ENCODE measurements at places on chromosomes 6 and 20.

GRCh38 chr6:95784019-95784418 is 206.7 kb downstream of the MANEA start:
- DNase-seq, result no peak

DNA sequence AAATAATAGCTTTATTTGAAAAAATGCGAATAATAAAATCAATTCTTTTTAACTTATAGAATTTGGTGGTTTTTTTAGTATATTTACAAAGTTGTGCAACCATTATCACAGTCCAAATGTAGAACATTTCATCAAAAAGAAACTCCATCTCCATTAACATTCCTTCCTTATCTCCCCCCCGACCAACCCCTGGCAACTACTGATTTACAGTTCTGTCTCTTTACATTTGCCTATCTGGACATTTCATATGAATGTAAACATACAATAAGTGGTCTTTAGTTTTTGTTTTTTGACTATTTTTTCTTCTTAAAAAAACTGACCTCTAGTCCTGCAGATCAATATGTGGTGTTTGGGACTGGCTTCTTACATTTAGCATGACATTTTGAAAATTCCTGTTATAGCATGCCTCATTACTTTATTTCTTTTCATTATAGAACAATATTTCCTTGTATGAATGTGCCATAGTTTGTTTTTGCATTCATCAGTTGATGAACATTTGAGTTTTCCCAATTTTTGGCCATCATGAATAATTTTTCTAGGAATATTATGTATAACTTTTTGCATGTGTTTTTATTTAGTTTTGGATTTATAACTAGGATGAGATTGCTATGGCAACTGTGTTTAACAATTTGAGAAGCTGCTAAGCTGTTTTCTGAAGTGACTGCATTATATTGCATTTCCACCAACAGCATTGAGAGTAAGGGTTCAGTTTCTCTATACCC is 344.7 kb downstream of the NKAIN2 start:
- no peak for DNase-seq

DNA sequence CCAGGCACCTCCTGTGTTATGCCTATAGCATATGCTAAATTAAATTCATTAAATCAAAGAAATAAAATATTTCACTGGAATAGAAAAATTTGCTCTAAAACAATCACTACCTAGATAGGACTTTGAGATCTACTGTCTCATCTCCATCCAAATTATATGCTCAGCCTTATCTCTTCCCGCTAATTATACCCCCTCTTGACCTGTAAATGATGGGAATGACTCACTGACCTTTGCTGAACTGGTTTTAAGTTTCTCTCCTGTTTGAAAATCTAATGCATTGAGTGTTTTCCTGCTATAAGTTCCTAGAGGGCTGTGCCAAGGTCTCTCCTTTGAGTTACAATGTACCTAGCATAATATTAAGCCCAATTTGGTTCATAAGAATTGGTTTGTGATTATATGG is 110.1 kb downstream of the BMP2 start:
- no peak for DNase-seq

DNA sequence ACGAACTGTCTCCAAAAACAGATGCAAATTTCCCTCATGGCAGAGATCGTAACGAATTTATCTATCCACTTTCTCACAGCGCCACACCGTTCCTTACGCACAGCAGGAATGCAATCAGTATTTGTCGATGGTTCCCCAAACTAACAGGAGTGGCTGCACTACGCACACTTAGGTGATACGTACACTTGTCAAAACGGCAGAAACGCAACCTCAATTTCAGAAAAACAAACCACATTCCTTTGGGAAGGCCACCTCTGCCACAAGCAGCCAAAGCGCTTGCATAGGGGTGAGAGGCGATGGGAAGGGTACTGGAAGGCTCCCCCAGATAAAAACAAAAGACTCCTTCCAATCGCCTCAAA is 638 bp downstream of the MDN1 start:
- DNase-seq, result no peak

GRCh38 chr6:167937948-167938911 is 59.2 kb upstream of the KIF25 start:
- no peak for DNase-seq

- peak; percentile 15 for DNase-seq
Observed at GRCh38 chr6:36386495-36387439, 702 bp downstream of the ETV7 start.

DNA sequence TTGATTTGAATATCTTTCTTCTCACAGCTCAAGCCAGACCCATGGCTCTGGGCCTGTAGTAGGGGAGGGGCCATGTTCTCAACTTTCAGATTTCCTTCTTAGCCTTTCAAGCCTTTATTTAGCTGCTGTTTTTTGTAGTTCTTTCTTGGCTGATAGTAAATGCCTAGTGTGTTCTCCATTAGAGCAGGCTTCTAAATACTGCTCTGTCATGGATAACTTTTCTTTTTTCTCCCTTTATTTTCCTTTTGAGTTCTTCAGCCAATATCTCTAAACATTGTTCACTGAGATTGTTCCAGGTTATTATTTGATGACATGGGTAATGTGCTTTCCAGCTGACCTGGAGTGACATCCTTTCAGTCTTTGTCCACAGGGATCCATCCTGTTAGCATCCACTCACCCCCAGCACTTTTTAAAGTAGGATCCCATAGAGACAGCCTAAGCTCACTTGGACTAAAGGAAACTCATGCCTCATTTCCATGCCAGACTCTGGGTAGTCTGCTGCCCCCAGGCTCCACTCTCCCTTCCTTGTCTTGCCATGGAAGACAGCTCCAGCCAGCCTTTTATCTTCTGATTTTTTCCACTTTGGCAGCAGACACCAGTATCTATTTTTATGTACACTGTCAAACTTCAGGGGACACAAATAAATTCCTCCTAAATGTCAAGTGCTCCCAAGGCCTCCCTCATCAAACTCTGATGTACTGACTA is 645.6 kb downstream of the RNF144B start:
- DNase-seq, result no peak

DNA sequence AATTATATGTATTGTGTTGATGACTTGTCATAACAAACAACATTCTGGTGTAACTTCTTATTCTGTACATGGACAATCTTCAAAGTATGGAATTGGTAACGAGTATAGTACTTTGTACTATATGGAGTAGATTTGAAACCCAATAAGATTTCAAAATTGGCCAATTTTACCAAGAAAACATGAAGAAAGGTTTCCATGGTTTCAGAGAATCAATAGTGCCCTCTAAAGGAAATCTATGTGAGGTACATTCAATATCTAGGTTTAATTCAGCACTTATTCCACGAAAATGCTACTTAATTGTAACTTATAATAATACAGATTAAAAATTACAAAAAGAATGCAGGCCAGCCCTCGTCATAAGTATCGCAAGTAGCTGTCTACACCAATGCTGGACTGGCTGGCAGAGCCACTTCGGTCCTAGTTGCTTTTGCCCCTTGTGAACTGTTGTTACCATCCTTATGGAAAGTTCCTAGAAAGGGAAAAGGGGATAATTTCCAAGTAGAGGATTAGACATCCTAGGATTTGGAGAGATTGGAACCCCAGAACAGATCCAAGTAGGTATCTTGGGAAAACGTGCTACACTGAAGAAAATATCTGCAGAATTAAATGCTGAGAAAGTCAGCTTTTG is 70.9 kb downstream of the LCA5 start:
- DNase-seq, result no peak

GRCh38 chr6:157798851-157799250 is 24.2 kb upstream of the SNX9 start:
- no peak for DNase-seq

- no peak for DNase-seq
Observed at GRCh38 chr6:20630136-20630535, 95.9 kb downstream of the CDKAL1 start.

- DNase-seq, result no peak
Observed at GRCh38 chr20:35560541-35560940, 18.7 kb downstream of the ERGIC3 start.

- peak; percentile 88 for DNase-seq
Observed at GRCh38 chr6:11353921-11354389, 121.5 kb upstream of the NEDD9 start.

DNA sequence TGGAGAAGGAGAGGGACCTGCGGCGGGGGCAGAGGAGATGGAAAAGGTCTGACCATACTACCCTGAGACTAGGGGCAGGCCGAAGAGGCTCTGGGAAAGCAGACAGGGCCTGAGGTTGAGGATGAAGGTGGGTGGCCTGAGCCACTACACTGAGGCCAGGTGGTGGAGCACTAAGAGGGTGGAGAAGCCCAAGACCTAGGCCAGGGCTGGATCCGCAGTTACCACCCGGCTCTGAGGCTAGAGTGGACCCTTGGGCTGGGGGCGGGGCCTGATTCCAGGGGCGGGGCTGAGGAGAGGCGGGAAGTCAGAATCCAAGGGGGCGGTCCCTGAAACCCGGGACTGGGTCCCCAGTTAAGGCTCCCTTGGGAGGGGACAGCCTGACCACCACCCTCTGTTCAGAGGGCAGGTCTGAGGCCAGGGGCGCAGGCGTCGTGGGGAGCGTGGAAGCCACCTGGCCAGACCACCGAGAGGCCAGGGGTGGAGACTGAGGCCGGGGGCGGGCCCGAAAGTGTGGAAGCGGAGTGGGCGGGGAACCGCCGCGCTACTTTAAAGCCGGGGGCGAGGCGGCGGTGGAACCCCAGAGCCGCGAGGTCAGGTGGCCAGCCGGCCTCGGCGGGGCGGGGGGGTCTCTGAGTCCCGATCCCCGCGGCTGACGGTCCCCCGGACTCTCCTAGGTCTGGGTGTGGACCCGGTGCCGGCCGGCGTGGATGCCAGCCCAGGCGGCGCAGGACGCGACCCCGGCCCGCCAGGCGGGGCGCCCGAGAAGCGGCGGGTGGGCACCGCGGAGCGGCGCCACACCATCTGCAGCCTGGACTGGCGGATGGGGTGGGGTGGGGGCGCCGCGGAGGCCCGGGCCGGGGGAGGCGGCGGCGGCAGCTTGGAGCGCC is 8.3 kb downstream of the CCM2L start:
- DNase-seq, result peak; percentile 34

GRCh38 chr20:54865273-54865672 is 389.9 kb downstream of the DOK5 start:
- no peak for DNase-seq

DNA sequence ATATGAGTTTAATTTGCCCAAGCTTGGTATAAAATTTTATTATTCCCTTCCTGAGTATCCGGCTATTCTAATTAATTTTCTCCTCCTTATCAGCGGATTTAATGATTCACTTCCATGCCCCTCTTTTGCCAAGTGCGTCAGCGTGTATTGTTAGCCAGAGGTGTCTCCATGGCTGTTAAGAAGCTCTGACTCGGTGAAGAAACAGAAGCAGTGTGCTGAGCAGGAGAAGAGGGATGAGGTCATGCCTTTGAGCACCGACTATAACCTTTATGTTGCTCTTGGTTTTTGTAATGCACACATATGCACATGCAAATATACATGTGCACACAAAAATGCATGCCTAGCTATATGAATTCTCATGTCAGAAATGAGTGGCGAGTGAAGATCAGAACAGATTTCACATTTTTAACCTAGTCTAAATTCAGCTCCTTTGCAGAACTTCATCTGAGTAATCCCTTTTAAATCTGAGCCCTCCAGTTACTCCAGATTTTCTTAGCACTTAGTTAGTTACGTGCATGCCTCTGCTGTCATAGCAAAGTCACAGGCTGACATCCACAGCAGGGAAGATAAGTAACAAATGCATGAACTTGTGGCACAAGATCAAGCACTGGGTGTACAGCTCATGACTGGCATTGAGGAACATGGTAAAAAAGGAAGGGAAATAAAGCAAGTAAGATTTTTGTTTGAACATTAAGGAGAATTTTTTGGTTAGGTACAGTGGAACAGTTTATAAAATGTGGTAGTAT is 24.3 kb downstream of the HTR1E start:
- no peak for DNase-seq

GRCh38 chr6:39263303-39264037 is 34.2 kb upstream of the KCNK5 start:
- DNase-seq, result peak; percentile 5
